Right kidney (tissue), 9 donors: ENCODE measurements at places on chromosomes 5 and 9.

DNA sequence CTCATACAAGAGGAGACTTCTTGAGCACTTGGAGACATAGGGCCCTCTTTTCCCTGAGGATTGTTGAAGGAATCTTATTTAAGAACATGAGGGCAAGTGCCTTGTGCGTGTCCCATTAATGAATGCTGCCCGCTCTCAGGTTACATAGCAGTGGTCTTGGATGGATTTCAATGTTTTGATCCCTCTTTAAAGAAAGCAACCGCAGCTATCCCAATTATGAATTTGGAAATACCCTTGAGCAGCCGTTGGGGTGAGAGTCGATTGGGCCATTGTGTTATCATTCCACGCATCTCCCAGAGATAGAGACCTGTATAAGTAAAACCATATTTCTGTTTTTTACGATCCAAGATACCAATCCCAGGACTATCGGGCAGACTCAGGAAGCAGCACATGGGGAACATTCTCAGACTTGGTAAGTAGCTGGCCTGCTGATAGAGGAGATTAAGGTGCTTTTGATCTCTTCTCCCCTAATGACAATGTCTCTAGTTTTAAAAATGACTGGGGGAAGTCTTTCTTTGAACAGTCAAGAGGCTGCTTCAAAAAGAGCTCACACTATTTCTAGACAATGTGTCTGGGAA lies 145.3 kb downstream of the MACROH2A1 start:
- no peak for DNase-seq

- no peak for DNase-seq
These were observed 32.9 kb downstream of the NKD2 start for GRCh38 chr5:1041225-1042143.

- no peak for DNase-seq
These were observed 677.5 kb downstream of the ACTL7B start for GRCh38 chr9:108178318-108178717.

DNA sequence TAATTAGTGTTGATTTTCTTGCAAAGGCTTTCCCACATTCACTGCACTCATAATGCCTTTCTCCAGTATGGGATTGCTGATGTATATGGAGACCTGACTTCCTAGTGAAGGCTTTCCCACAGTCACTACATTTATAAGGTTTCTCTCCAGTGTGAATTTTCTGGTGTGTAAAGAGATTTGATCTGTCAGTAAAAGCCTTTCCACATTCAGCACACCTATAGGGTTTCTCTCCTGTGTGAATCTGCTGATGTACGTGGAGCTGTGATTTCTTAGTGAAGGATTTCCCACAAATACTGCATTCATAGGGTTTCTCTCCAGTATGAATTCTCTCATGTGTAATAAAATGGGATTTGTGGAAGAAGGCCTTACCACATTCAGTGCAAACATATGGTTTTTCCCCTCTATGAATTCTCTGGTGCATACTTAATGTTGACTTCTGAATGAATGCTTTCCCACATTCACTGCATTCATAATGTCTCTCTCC lies 31.1 kb downstream of the ZNF484 start:
- no peak for DNase-seq

- no peak for DNase-seq
These were observed 21.6 kb downstream of the PAEP start for GRCh38 chr9:135582966-135583687.

DNA sequence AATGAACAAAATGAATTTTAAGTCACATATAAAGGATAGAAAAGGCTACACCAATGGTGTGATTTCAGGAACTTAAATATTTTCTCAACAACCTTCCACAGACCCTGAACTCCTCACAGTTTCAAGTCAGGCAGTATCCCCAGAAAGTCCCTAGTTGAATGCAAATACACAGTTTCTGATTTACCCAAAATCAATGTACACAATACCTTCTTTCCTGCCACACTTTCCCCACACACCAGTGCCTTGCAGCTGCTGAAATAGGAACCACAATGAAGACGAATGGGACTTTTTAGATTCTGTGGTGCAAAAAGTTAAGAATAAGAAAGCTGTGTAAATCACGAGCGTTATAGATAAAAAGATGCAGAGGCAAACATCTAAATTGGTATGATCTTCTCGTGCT lies 552.4 kb upstream of the MEF2C start:
- no peak for DNase-seq

DNA sequence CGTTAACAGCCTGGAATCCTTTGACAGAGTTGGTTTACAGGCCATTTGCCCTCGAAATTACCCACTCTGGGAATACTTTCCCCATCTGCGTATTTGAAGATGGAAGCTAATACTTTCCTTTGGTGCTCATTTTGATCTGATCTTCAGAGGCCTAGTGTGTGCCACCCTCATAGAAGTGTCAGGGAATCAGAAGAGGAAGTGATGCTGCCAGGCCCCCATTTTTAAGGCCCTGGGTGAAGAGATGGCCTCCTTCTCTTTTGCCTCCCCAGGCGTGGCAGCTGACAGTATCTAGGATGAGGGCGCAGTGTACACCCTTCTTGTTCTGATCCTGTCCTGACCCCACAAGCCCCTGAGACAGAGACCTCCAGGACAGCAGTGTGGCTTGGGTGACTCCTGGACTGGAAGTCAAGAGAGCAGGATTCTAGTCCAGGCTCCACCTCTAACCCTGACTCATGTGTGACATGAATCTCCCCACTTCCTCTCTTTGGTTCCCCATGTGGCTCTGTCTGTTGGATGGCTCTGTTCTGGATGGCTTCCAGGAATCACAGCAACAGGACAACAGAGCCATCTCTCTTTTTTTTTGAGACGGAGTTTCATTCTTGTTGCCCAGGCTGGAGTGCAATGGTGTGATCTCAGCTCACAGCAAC lies 27.8 kb downstream of the CSF1R start:
- no peak for DNase-seq

GRCh38 chr9:111659691-111660090 lies 1.7 kb upstream of the GNG10 start:
- DNase-seq: no peak

- DNase-seq: no peak
These were observed 27.7 kb downstream of the PPP3R2 start for GRCh38 chr9:101566904-101567724.
